ENCODE measurements at places on chromosomes 1 and 21. TPM values are rescaled to one million over a fixed set of nuclear protein-coding genes. Genes with fewer than 3 reads are reported as not detected.

DNA sequence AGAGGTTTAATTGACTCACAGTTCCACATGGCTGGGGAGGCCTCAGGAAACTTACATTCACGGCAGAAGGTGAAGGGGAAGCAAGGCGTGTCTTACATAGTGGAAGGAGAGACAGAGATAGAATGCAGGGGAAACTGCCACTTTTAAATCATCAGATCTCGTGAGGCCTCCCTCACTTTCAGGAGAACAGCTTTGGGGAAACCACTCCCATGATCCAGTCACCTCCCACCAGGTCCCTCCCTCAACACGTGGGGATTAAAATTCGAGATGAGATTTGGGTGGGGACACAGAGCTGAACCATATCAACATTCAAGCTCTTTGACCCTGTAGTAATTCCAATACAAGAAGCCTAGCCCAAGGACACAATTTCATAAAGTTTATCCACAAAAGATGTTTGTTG lies 13.7 kb downstream of the PIGP start:
- no peak for DNase-seq

- no peak for DNase-seq
Observed at GRCh38 chr21:44532712-44533111, 7.3 kb downstream of the KRTAP10-1 start.

DNA sequence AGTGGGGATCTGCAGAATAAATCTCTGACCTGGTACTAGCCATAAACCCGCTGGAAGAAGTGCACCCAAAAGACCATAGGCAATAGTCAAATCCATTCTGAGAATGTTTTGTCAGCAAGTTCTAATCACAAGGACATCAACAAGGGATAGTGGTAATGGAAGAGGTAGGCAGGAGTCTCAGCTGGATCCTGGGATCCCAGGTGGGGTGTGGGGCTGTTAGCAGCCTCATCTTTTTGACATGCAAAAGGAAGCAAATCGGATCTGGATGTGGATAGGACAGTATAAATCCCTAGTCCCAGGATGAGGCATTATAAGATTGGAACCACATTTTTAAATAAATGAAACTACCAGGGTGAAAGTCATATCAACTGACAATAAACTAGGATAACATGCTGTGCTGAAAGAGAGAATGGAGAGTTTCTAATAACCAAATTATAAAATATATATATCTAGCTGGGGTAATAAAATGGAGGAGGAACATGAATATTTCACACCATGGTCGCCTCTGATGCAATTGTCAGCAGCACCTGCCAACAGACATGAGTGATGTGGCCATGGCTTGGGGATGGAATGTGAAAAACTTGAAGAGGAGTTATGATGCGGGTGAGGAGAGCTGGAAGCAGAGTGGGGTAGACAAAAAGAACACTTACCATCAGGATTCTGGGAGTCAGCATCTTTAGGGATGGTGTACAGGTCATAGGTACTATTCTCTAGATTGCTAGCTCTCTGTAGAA lies 23.7 kb upstream of the PEX19 start:
- DNase-seq: no peak

DNA sequence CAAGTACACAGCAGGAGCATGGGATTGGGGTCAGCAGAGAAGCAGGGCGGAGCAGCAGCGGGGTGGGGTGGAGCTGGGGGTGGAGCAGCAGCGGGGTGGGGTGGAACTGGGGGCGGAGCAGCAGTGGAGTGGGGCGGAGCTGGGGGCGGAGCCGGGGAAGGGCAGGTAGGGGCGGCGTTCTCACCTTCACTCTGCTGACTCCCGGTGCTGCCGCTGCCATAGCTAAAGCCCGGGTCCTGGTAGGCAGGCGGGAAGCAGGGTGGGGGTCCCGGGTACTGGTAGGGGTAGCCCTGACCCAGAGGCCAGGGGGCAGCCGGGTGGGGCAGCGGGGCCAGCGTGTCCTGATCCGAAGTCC lies 6.7 kb downstream of the TAS1R3 start:
- DNase-seq: no peak

- DNase-seq: no peak
Observed at GRCh38 chr1:4971666-4972065, 317.3 kb downstream of the AJAP1 start.

- no peak for DNase-seq
Observed at GRCh38 chr1:89802051-89802450, 18.8 kb upstream of the LRRC8D start.

GRCh38 chr1:222090103-222090502 lies 348.2 kb upstream of the DUSP10 start:
- peak; percentile 76 for DNase-seq

- no peak for DNase-seq
Observed at GRCh38 chr21:17803536-17803935, 15.6 kb downstream of the C21orf91 start.

GRCh38 chr1:214312530-214313051 lies 31.6 kb downstream of the SMYD2 start:
- DNase-seq: no peak

The SPTA1 gene
- 0.02 TPM for total RNA-seq

The F5 gene
- total RNA-seq: 0.10 TPM

The HHIPL2 gene
- total RNA-seq: 0.50 TPM

The ANKRD35 gene
- total RNA-seq: 0.07 TPM
